Osteocyte (in vitro differentiated cells): ENCODE measurements at places on chromosomes 6 and 20. TPM values are rescaled to one million over a fixed set of nuclear protein-coding genes. Genes with fewer than 3 reads are reported as not detected.

Gene SLC35D3
- not detected in 2 replicates for total RNA-seq

Gene HFE
- total RNA-seq: 6.0 and 6.2 TPM in 2 replicates

Gene GTSF1L
- not detected in 2 replicates for total RNA-seq

Gene TRIM40
- total RNA-seq: not detected in 2 replicates

DNA sequence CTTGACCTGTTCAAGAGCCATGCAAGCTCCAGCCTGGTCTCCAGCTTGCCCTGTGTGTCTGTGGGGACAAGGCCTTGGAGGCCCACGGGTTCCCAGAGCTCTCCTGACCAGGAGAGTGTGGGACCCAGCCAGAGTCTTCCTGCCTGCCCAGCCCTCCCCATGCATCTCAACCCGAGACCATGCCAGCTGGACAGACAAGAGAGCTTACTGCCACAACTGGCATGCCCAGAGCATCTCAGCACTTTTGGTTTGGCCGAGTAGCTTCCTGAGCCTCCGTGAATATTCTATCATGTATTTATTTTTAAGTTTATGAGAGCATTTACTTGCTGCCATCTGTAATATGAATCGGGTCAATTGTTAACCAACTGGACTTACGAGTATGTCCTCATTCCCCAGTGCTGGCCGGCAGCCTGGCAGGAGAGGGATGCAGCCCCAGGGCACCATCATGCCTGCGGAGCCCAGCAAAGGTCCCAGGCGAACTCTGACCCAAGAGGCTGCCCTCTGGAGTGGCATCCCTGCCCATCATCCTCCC is 14.9 kb downstream of the IP6K3 start:
- DNase-seq: no peak

GRCh38 chr6:30819297-30819917 is 64.9 kb upstream of the DDR1 start:
- DNase-seq: no peak

DNA sequence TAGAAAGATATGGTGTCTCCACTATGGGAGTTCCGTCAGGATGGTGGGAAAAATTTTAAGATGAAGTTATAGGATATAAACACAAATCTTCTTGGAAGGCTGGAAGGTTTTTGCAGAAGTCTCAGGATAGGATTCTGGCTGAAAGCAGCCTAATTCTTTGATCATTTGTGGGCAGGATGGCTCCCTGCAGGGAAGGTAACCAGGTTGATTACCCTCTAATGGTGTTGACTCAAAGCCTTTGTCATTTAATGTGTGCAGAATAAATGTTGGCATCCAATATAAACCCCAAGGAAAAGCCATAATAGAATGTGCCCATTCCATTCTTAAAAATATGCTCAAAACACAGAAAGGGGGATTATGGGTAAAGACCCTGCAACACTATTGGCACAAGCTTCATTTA is 204.3 kb downstream of the EPM2A start:
- no peak for DNase-seq

- DNase-seq: peak; percentile 82
These were observed 1.9 kb downstream of the NPEPL1 start for GRCh38 chr20:58694241-58695083.

DNA sequence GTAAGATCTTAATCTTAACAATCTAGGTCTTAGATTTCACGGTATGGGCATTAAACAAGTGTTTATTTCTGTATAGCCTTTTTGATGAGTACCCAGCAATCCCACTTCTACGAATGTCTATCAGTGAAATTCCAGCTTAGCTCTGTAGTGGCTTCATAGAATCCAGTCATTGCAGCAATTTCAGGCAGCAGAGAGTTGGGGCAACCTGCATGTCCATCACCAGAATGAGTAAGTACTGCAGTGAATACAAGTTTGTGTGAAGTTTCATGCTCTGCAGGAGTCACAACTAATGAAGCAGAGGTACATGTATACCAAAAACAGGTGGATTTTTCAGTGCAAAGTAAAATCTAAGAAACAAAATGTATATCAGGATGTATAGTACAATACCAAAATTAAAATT is 151.7 kb downstream of the OR2B2 start:
- no peak for DNase-seq

GRCh38 chr6:162190981-162191380 is 536.6 kb downstream of the PRKN start:
- DNase-seq: no peak

- no peak for DNase-seq
These were observed 304.3 kb upstream of the SUPT3H start for GRCh38 chr6:45681860-45682511.

- no peak for DNase-seq
These were observed 39.0 kb downstream of the PYGB start for GRCh38 chr20:25286917-25287316.

GRCh38 chr6:26158076-26158580 is 70.9 kb downstream of the HFE start:
- DNase-seq: peak; percentile 88

DNA sequence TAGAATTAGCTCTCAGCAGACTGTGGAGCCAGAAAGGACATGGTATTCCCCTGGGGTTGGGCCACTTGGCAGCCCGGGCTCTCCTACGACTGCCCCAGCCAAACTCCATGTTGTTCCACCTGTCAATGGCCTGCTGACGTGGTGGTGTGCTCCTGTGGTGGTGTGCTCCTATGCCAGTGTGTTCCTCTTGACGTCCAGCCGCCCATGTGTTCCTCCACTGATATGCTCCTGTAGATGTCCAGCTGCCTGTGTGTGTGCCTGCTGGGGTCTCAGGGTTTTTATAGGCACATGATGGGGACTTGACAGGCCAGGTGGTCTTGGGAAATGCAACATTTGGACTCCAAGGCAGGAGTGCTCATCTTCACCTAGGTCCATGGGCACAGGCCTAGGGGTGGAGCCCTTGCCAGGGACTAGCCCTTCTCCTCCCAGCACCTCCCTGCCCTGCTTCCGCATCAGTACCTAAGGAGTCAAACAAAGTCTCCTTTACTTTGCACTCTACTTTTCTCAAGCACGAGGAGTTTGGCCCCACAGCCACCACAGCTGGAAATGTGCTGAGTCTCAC is 133.5 kb downstream of the TINAG start:
- DNase-seq: no peak

DNA sequence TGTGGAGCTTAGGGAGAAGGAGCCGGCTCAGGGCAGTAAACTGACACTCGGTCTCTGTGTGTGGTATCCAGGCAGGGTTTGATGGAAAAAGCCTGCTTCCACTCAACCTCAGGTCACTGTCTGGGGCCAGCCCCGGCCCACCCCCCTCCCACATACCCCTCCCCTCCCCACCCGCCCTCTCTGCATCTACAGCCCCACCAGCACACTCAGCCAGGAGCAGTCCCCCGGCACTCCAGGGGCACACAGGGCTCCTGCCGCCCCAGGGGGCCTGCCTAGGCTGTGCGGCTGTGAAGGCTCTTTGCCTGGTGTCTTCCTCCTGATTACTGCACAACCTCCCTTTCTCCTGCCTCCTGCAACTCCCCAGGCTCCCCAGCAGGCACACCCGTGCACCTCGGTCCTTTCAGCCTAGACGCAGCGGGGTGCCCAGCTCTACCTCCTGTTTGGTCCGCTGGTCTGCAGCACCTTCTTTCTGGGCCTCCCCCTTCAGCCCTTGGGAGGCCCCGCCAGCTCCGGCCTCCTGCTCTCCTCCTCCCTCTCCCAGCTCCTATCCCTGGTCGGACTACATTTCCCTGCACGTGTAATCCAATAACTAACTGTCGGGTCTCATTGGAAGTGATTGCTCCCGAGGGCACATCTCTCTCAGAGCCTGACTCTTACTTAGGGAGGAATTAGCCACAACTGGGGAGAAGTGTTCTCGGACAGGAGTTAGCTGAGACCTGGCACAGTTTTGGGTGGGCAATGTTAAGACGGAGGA is 1.3 kb upstream of the FOXF2 start:
- DNase-seq: no peak

GRCh38 chr6:62280099-62280498 is 5.9 kb downstream of the KHDRBS2 start:
- no peak for DNase-seq

DNA sequence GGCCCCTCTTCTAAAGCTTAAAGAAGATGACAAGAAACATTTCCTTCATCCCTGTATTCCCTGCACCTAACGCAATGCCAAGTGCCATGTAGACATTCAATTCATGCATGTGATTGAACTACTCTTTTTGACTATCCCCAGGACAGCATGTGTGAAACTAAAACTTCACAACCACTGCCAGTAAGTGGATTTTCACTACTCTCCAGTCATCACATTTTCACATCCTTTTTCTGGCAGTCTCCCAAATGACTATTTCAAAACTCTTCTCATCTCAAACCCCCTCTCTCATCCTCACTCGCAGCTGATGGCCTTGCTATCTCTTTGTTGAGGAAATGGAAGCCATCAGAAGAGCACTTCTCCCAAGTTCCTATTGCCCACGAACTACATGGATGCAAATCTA is 122.6 kb downstream of the OPRM1 start:
- DNase-seq: no peak

- peak; percentile 2 for DNase-seq
These were observed 26.7 kb upstream of the YWHAB start for GRCh38 chr20:44858606-44859360.

DNA sequence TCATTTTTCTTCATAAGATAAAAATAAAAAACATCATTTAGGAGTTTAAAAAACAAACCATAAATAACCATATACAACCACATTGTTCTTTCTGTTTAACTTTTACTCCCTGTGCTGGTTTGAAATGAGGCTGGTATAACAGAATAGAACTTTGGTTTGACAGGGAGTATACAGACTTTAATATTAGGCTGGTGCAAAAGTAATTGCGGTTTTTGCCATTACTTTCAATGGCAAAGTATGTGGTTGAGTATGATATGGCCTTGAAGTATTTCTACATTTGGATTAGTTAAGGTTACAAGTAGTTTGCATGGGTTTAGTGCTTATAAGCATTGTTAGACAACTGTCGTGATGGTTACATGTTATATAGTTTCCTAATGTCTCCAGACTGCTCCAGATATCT is 29.0 kb upstream of the COL10A1 start:
- no peak for DNase-seq

DNA sequence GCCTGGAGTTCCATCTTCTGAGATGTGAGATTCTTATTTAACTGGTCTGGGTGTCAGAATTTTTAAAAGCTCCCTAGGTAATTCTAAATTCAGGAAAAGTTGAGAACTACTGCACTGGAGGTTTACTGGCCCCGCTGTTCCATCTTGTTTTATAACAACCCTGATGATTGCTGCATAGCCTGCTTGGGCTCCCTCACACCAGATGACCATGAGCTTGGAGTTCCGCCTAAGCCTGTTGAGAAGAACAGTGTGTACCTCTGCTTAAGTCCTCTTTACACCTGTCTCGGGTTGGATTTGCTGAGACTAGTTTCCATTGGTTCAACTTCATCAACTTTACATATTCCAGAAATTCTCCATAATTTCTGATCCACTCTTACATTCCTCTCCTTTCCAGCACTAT is 77.9 kb downstream of the FKBP5 start:
- no peak for DNase-seq

DNA sequence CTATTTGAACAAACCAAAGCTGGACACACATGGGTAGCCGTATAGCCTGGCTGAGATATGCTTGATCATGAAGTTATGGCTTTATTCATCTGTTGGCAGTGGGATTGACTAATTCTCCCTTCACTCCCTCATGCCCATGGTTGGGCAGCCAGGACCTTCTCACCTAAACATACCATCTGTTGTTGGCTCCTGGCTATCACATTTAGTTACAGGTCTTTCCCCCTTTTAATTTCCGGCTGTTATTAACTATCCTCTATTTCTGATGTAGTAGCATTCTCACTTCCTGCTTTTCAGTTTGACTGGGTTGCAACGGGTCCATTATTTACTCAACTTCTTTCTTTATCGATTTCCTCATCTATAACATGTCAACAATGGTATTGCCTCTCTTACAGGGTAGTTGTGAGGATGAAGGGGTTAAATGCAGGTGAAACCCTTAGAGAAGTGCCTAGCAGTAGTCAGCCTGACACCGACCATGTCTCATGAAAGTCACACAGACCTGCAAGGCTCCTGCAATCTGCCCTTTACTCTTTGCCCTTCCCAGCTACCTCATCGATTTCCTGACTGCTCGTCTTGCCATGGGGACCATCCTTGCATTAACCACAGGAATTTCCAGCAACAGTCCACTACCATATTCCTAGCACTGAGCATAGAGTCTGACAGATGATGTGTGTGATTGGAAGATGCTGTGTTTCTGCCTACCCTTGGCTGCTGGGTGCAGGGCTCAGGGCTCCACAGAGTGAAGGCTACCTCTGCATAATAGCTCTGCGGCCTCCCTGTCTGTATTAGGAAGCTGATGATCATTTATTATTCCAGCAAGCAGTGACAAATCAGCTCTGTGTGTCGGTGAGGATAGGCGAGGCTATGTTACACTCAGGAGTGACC is 42.2 kb downstream of the PPP1R14C start:
- no peak for DNase-seq

GRCh38 chr20:48163505-48163904 is 378.2 kb upstream of the SULF2 start:
- DNase-seq: no peak

DNA sequence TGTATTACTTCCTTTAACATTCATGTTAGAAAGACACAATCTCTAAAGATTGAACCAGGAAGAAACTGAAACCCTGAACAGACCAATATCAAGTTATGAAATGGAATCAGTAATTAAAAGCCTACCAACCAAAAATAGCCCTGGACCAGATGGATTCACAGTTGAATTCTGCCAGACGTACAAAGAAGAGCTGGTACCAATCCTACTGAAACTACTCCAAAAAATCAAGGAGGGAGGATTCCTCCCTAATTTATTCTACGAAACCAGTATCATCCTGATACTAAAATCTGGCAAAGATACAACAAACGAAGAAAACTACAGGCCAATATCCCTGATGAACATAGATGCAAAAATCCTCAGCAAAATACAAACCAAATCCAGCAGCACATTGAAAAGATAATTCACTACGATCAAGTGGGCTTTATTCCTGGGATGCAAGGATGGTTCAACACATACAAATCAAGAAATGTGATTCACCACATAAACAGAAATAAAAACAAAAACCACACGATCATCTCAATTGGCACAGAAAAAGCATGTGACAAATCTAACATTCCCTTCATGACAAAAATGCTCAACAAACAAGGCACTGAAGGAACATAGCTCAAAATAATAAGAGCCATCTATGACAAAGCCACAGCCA is 15.0 kb downstream of the CDK19 start:
- no peak for DNase-seq

- no peak for DNase-seq
These were observed 1.4 kb downstream of the PHF20 start for GRCh38 chr20:35773154-35773751.
